DND-41 (cell line): ENCODE measurements at places on chromosomes 12 and 14.

DNA sequence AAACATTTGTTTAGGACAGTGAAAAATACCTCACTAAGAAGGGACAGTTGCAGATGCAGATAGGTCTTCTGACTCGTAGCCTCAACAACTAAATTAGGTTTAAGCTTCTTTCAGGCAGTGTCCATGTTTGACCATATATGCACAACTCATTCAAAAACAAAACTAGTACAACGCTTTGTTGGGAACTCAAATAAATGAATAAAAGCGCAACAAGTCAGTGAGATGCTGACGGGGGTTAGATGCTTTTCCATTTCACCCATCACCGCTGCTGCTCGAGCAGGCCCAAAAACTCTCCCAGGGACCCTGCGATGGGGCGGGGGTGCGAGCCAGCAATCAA, 633 bp downstream of the RPAP3 start:
- no peak for DNase-seq

DNA sequence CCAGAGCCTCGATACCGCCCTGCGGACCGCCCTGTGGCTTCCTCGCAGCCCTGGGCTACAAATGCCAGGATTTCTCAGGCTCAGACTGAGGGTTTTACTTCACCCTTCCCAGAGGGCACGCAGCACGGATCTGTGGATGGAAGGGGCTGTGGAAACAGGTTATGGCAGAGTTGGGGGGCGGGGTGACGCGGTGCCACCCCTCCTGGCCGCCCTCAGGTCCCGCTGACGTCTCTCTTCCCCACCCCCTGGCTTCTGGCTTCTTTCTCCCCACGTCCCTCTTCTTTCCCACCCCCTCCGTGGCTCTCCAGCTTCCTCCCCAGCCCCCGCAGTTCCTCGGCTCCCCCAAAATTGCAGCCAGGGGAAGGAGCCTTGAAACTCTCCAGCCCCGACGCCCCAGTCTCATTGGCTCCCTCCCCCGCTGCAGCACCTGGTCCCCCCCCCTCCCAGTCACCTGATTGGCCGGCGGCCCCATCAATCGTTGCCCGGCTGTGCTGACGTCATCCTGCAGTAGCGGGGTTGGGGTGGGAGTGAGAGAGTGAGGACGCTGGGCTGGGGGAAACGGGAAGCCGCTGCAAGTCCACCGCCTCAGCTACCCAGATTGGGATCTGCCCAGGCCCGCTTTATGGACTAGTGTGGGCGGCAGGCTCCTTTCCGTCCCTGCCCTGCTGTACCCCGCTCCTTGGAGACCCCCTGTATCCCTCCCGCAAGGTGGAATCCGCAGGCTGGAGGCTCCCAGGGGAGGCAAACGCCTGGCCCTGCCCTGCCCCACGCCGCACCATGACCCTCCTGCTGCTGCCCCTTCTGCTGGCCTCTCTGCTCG, at the start of gene CLSTN3:
CLSTN3 (plus strand) TSS at position 500 of the 820 bp plus-strand sequence; CDS start at position 778, 278 bp downstream.
- DNase-seq, result peak; percentile 81

DNA sequence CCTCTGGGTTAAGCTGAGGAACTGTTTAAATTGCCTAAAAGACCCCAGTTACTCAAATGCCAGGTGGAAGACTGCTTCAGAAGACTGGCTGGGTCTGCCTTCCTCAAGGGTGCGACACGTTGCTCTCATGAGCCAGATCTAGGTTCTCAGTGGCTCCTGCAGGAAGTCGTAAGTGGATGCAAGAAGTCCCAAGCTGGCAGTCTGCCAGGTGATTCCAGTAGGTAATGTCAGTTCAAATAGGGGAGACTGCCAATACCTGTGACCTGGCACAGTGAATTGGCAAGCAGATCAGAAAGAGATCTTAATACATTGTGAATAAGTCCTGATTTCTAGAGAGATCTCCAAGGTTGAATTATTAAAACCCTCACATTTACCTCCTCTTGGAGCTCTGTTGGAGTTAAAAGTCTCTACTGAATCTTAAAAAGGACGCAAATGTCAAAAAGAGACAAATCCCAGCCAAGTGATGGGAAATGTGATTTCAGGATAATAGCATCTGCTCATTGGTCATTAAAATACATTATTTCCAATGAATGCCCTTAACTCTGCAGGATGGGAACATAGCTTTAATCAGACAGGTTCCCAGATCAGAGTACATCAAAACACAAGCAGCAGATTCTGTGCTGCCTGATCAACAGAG, 98.8 kb upstream of the FRMD6 start:
- no peak for DNase-seq

- no peak for DNase-seq
Observed at GRCh38 chr14:35766036-35766699, 42.9 kb downstream of the RALGAPA1 start.

DNA sequence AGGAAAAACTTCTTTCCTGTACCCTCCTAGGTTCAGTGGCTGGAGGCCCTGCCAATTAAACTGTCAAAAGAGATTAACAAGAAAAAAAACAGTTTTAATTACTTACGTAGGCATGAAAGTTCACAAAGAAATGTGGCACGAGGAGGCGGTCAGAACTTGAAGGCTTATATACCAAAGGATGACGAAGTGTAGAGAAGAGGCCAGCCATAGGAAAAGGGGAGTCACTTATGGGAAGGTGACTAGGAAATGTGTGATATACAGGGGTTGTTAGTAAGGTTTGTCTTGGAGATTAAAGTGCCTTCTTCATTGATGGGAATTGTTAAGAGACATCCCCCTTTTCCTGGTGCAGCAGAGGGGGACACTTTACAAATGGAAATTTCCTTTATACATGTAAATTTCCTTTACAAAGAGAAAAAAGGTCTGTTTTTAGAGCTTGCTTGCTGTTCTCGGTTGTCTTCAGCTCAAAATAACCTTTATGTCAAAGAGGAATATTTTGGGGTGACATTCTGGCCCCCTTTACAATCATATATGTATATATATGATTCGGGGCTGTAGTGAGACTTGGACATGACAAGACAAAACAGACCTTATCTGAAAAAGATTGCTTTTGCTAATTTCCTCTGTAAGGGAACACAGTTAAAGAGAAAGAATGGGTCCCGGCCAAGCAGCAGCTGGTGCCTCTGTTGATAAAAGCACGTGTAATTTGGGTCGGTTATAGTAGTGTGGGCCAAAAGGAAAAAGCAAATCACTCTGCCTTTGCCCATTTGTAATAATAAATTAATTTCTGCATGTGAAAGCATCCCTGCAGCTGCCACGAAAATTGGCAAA, 38.6 kb downstream of the SYNE2 start:
- peak; percentile 44 for DNase-seq

DNA sequence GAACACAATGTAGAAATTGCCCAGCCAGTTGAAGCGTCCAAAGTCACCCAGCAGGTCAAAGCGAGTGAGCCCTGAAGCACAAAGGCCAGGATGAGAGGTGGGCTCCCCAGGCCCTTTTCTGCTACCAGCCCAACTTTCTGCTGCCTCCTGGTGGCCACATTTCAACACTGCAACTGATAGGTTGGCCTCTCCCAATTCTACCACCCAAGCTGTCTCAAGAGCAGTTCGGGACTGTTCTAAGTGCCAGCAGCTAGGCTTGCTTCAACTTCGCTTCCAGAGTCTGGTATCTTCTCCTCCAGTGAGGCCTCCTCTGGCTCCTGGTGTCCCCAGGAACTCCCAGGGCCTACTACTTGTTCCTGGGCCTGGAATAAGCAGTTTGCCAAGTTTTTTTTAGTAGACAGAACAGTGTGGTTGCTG, 3.4 kb upstream of the DHH start:
- peak; percentile 72 for DNase-seq

DNA sequence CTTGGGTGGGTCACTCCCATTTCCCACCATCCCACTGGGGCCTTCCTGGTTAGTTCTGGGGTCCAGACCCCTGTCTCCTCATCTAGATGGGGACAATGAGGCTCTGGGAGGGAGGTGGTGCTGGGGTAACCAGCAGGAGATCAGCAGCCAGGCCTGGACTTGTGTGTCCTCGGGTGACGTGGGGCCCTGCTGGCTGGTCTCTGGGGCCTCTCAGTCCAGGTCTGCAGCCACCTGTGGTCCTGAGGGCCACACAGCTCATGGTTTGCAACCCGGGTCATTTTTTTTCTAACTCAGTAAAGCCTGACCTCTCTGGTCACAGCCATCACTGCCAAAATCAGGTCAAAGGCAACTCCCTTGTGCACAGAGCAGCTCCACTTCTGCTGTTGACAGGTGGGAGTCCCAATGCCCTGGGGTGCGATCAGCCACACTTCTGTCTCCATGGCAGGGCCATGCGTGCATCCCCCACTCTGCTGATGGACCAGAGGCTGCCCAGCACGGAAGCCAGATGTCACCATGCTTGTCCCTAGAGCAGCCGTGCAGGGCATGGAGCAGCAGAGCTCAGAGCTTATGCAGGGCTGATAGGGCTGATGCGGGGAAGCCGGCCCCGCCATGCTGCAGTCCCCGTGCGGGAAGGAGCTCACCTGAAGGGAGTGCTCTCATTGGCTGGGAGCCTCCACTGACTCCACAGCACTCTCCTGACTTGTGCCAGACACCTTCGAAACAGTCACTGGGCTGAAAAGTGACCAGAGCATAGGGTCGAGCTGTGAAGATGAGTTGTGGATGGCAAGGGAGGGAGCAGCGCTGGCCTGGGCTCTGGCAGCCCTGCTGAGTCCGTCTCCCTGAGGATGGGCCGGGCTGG, 250.9 kb downstream of the ADGRD1 start:
- no peak for DNase-seq

DNA sequence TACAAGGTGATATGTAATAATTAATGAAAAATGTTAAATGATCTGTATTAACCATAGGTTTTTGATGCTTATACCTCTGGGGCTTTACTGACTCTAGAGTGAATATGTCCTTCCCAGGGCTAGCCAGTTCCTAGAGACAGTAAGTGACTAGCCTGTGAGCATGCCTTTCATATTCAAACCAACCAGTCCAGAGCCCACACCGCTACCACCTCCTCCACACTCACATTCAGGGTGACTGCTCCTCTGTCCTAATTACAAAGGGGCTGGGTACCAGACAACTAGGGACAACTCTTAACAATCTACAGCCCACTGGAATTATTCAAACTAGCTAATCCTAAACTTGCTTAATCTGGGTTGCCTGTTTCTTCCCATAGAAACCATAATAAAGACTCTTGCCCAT, 49.0 kb downstream of the RALGAPA1 start:
- DNase-seq, result no peak

DNA sequence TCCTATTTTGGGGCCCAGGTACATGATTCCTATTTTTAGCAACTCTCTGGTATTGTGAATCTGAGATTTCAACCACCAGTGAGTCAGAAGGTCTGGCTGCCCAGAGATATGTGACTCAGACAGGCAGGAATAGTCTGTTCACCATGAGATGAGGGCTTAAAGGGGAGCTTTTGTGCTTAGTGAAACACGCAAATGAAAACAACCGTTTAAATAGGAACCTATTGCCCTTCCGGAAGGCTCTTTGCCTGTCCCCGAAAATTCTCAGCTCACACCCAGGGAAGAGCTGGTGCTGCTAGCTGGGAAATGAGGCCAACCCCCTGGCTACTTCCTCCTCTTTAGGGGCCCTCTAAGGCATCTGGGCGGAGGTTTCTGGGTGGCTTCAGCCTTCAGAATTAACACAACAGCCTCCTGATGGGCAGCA, 283.6 kb downstream of the CACNA1C start:
- no peak for DNase-seq

GRCh38 chr12:38890102-38890855, 15.1 kb downstream of the CPNE8 start:
- no peak for DNase-seq

DNA sequence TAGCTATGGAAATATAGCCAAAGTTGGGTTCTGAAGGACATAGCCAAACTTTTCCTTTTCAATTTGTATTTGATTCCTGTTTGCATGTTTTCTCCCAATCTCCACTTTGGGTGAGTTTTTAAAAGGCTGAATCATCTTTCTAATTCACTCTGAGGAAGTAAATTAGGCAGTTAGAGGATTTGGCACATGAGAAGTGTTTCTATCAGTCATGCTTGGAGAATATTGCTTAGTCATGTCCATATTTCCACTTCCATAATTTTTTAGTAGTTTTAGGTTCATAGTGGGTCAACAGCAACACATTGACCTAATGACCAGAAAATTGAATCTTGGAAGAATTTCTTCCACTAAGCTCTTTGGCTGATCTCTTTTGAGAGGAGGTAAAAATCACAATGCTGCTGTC, 21.8 kb downstream of the IRAK3 start:
- no peak for DNase-seq

- no peak for DNase-seq
Observed at GRCh38 chr12:56955631-56956256, 1.7 kb downstream of the RDH16 start.

DNA sequence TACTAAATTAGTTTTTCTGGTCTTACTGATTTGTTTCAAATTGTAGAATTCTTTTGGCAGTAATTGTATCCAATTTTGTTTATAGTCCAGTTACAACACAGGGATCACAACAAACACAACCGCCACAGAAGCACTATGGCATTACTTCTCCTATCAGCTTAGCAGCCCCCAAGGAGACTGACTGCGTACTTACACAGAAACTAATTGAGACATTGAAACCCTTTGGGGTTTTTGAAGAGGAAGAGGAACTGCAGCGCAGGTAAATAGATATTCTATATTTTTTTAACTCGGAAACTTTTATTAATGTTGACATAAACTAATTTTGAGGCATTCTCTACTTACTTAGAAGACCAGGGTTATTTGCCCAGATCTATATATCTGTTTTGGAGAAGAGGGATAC, 17.8 kb downstream of the PAPOLA start:
- no peak for DNase-seq

GRCh38 chr12:131827961-131828534, at the start of gene MMP17:
Gene MMP17, plus strand, starts transcription at chr12:131828393. Its CDS starts 102 bp downstream, at chr12:131828495.
- DNase-seq, result no peak

DNA sequence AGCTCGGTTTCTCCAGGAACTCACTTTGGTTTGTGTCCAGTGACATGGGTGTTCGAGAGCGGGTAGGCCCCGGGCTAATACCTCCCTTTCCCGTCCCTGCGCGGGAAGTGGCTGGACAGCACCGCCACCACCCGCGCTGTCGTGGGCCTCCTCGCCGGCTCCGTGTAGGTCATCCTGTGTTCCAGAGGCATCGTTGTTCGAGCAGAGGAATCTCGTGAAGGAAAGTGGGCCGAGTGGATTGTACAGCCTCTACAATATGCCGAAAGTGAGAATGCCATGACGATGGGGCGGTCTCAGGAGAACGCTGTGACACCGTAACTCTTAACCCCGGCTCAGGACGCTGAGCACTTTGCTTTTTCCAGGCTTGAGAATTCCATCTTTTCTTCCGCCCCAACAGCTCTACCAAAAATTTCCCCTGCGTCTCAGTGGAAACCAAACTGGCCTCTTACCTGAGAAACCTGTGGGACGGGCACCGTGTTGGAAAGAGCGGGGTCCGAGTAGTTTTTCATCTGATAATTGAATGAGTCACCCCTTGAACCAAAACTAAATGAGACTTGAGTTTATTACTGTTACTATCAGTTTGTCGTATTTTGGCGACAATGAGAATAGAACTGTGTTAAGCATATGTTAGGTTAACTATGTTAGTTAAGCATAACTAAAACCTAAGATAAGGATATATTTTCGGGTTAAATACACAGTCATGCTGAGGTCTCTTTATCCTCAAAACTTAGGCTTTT, 510 bp downstream of the EIF2S1 start:
- DNase-seq, result no peak
